ENCODE measurements at places on chromosomes 2 and 18.

DNA sequence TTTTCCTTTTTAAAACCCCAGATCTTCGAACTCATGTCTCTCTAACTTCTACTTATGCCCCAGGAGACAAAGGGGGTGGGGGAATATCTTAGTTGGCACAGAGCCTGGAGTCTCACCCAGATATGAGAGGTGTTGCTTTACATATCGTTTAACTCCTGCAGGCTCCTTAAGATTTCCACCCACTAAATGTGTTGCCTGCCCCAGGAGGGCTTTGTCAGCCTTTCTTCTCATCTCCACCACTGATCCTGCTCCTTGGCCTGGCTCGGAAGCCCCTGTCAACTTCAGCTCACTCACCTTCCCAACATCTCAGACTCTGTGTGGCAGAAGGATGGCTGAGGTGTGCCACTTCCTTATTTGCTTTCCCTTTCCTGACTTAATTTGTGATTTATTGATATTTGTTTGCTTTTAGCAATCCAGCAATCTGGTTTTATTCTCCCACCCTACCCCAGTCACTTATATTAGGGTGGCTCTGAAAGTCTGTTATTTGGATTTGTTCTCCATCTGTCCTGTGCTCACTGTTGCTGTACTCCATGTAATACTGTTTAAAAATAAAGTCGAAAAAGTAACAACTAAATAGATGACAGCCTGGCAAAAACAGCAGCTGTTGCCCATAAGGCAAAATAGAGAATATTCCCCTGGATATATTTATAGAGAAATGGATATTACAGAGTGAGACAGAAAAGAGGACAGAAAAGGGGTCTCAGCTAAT lies 200.6 kb downstream of the ZBTB7C start:
- DNase-seq, result no peak

DNA sequence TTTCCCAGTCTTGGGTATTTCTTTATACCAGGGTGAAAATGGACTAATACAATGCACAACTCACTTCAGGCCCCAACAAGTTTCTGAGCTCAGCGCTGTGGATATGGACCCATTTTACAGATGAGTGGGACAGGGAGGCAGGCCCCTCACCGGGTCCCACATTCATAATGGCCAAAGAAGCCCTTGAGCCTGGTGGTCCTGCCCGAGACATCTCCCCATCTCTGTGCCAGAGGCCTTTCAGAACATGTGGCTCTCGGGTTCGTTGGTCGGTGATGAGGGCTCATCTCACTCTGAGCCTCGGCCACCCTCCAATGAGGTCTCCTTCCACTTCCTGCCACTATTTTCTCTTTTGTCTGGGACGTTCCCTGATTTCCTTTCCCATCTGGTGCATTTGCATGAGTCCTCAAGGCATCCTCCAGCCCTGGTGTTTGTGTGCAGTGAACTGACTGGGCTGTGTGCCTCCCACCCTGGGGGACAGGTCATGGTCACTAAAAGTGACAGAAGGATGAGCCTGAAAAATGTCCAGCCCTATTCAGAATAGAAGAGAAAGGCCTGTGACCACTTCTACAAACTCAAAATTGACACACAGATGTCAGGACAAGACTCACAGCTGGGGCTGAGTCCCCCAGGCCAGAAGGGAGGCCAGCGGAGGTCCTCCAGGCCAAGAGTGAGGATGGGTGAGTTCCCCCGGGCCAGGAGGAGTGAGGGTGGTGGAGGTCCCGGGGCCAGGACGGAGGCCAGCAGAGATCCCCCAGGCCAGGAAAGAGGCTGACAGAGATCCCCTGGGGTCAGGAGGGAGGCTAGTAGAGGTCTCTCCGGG lies 134.5 kb downstream of the PTGR3 start:
- no peak for DNase-seq

- no peak for DNase-seq
Observed at GRCh38 chr2:239758279-239758877, 266.8 kb downstream of the NDUFA10 start.

- DNase-seq, result no peak
Observed at GRCh38 chr2:220278022-220278421, 650.6 kb downstream of the SLC4A3 start.

GRCh38 chr2:27231921-27232320 lies 14.8 kb downstream of the CAD start:
- no peak for DNase-seq

- DNase-seq, result no peak
Observed at GRCh38 chr2:239751679-239752355, 273.3 kb downstream of the NDUFA10 start.

DNA sequence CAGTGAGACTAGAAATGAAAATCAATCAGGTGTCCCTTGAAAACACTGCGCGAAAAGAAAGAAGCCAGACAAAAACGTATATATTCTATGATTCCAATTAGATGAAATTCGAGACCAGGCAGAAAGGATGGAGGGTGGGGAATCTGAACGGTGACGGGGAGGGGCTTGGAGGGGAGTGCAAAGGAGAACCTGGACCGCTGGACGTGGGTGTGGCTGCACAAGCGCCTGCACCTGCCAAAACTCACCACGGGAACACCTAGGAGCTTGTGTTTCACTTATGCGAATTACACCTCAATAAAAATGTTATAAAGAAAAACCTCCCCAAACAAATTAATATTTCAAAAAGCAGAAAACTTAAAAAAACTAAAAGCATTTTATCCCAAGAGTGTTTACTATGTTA lies 21.9 kb downstream of the THAP4 start:
- DNase-seq, result no peak

DNA sequence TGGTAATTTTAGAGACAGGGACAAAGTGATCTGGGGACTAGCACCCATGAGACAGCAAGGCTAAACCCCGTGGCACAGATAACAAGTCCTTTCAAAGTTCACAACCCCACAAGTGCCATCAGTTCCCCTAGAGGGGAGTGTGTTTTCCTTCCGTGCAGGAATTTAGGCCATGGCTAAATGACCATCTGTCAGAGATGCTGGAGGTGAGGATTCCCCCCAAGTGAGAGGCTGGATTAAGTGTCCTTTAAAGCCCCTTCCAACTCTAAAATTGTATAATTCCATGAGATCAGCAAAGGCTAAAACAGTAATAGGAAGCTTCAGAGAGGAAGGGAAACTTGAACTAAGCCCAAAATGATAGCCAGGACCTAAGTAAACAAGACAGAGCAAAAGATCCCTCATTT lies 8.7 kb downstream of the FEZ2 start:
- DNase-seq, result no peak

GRCh38 chr2:17030047-17030446 lies 364.4 kb upstream of the CYRIA start:
- no peak for DNase-seq
